HT1080 (cell line): ENCODE measurements at places on chromosomes 3 and 15. TPM values are rescaled to one million over a fixed set of nuclear protein-coding genes. Genes with fewer than 3 reads are reported as not detected.

GRCh38 chr15:52440946-52441345, 87.7 kb downstream of the MYO5A start:
- no peak for DNase-seq

- no peak for DNase-seq
Observed at GRCh38 chr3:20310629-20311028, 124.6 kb upstream of the SGO1 start.

DNA sequence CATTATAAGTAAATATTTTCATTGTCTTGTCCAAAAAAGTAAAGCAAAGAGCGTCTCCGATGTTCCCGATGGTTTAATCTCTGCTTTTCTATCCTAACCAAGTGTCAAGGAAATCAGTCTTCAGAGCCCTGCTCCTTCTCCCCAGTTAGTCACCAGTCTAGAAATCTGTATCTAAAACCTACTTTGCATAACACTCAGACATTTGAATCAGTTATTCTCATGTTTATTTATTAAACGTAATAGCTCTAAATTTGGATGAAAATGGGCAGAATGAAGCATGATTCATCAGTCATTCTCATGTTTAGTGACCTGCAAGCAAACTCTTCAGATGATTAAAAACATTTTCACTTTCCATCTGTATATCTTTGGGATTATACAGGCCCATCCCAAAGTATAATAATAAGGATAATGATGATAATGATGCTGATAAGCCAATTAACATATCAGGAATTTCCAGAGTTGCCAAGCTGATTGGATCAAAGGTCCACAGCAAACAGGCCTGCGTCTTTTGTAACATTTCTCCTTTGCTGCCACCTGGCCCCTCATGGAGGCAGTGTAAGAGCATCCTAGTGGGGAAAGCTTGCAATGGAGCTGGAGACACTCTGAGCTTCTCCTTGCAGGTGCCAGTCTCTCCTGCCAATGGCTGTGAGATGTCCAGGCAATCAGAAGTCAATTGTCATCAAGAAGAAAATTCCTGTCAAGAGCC, 273.9 kb downstream of the IGSF11 start:
- no peak for DNase-seq

DNA sequence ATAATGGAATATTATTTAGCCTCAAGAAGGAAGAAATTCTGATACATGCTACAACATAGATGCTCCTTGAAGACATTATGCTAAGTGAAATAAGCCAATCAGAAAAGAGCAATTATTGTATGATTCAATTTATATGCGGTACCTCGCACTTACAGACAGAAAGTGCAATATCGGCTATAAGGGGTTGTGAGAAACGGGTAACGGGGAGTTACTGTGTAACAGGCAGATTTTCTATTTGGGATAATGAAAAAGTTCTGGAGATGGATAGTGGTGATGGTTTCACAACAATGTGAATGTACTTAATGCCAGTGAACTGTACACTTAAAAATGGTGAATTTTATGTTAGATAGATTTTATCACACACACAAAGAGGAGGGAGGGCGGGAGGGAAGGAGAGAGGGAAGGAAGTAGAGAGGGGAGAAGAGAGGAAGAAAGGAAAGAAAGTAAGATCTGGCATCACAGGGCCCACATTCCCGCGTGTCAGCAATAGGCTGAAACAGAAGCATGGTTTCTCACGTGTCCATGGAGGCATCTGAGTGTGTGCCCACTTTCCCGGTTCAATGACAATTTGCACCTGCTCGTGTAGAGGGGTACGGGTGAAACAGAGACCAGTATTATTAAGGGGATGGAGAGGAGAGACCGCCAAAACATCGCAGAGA, 700 bp upstream of the BLM start:
- no peak for DNase-seq

GRCh38 chr3:27326629-27327545, 42.3 kb downstream of the NEK10 start:
- peak; percentile 80 for DNase-seq

DNA sequence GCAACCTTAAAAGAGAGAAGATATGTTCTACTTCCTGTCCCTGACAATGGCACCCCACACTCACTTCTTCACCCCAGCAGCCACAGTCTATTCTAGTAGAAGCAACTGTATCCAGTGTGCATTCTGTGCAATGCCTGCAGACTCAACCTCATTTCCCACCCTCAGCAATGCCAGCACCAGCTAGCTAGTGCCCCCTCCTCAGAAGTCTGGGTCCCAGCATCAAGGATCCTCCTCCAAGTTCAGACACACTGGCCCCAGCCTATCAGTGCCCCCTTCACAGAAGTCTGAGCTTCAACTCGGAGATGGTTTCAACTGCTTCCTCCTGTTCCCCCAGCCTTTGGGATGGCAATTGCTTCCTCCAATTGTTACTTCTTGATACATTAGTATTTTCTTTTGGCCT, 268.3 kb downstream of the MEX3B start:
- no peak for DNase-seq

DNA sequence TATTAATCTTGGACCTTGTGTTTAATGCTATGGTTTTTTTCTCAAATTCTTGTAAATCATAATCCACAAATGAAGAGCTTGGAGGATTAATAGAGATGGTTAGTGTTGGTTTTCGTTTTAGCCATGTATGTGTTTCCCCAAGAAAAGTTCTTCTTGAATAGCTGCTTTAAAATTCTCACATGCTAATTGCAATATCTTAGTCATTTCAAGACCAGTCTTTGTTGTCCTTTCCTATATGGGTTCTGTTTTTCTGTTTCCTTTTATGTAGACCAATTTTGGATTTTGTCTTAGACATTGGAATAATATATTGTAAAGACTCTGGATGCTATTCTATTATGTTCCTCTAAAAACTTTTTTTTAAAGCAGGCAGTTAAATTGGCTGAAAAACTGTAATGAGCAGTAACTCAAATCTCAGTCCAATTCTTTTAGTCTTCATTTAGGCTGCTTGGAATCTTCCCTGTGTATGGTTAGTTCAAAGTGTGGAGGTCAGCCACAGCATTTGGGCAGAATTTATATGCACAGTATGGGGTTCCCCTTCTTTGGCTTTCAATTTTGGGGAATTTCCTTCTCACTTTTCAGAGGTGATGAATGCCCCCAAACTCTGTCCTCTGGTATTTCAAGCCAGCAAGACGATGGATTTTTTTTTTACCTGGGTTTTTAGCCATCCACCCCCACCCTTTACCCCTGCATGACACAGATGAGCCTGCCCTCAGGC, 39.1 kb upstream of the DNAJC13 start:
- no peak for DNase-seq

DNA sequence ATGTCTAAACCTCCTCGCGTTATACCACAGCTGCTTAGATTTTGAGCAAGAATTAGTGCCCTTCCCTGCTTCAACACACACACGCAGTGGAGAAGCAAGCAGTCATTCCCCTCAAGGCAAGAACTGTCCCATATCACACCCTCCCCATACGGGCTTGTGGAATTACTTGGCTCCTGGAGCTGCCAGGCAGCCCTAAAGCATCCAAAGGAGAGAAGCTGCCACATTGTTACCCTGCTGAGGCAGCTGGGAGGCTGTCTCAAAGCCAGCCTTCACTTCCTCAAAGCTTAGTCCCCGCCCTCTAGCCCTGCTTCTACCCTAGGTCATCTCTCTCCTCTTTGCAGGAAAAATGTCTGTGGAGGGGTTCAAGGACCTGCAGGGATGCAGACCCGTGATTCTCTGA, 153.4 kb downstream of the RORA start:
- DNase-seq = no peak

DNA sequence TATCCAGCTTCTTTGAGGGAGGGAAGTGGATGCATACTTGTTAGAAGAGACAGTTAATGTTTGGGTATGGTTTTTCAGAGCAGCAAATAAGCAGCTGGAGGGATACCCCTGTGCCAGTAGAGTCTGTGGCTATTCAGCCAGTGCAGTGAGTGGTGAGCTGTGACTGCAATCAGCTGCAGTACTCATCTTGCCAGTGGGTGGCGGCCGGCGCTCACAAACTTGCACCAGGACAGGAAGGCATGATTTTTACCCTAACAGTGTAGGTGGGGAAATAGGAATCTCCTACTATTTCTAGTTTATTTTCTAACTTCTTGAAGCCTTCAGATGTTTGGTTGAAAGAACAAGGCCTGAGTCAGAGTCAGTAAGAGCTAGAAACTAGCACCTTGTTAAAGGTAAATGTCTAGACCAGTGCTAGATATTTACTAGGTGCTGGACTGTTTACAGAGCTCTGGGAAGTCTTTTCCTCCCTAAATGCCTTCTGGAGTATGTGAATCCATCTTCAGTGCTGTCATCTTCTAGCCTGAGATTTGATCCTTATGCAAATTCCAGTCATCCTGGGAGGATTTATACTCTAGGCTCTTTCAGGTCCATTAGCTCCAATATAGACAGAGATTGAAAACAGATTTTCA, 23.6 kb downstream of the TIMP4 start:
- peak; percentile 67 for DNase-seq

DNA sequence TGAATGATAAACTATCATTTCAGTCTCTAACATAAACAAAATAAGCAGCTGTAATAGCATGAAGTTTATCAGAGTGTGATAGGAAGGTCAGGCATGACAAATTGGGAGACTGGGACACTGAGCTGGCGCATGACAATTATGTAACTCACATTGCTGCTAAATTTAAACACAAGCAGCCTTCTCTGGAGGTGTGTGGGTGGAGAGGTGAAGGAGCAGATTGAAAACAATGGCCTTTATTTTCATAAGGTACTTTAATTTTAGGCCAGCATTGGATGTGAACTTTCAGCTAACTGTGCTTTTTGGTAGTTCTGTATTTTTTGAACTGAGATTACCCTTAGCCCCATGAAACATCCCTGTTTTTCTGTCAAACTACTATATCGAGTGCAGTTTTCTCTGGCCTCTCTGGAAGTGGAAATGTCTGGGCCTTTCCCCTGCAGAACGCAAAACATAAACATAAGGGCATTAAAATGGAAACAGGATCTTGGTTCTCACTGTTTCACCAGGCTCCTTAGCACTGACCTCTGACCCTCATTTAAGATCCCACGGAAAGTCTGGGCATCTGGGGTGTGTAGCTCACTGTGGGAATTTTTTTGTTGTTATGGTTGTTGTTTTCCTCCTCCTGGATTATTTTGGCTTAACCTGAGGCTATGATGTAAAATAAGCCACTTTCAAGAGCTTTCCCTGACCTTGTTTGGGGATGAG, 160.1 kb upstream of the DPH6 start:
- no peak for DNase-seq

SPTBN5 gene
- total RNA-seq = 2.3 and 3.9 TPM in 2 replicates

ERICH6 gene
- not detected in 2 replicates for total RNA-seq

DNA sequence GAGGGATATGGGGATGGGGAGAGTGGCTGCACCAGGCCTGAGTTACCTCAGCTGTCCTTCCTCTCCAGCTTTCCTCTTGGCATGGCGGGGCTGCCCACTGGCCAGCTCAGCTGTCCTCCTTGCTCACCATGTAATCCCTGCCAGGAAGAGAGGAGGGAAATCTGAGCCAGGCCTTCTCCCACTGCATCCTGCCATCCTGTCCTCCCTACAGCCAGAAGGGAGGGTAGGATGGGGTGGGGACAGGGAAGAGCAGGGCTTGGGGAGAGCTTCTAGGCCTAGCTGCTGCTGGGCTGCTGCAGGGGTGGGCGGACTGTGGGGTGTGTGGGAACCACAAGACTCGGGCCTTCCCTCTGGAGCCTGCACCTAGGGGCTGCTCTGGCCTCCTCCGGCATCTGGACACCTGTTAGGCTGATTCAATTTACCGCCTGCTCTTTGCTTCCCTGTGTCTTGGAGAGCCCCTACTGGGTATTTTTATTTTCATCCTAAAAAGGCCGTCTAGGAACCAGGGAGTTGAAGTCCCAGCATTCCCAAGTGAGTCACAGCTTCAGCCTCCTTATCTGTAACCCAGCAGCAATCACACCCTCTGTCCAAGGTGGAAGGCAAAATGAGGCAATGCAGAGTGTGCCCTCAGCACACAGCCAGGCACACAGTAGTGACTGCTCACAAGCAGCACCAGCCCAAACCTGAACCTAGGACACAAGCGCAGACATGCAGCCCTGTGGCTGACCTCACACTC, 13.1 kb upstream of the KY start:
- DNase-seq = peak; percentile 60

FAM81A gene
- 4.1 and 5.0 TPM in 2 replicates for total RNA-seq

- DNase-seq = peak; percentile 83
Observed at GRCh38 chr15:57609805-57610529, 18.3 kb downstream of the MYZAP start.

DNA sequence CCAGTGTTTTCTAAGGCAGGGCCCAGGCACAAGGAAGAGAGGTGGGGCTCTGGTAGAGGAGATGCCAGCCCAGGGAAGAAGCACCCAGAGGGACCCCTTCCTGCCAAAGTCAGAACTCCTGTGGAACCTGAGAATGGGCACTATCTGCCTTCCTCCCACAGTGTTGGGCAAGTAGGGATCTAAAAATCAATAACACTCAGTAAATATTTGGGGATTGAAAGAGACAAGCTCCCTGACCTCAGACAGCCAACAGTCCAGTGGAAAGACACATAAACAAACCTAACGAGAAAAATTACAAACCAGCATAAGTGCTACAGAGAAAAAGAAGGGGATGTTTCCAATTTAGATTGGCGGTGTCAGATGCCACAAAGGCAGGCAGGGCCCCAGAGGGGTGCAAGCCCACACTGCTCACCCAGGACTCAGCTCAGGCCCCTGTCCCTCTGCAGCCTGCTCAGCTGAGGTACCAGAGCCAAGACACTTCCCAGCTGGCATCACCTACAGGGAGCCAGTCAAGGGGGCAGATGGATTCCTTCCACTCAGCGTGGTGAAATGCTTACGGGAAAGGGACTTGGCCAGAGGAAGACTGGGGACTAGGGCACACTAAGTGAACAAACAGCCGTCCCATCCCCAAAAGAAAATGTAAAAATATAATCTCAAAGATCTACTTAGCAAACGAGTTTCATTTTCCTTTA, 15.9 kb downstream of the ADCY5 start:
- no peak for DNase-seq

DNA sequence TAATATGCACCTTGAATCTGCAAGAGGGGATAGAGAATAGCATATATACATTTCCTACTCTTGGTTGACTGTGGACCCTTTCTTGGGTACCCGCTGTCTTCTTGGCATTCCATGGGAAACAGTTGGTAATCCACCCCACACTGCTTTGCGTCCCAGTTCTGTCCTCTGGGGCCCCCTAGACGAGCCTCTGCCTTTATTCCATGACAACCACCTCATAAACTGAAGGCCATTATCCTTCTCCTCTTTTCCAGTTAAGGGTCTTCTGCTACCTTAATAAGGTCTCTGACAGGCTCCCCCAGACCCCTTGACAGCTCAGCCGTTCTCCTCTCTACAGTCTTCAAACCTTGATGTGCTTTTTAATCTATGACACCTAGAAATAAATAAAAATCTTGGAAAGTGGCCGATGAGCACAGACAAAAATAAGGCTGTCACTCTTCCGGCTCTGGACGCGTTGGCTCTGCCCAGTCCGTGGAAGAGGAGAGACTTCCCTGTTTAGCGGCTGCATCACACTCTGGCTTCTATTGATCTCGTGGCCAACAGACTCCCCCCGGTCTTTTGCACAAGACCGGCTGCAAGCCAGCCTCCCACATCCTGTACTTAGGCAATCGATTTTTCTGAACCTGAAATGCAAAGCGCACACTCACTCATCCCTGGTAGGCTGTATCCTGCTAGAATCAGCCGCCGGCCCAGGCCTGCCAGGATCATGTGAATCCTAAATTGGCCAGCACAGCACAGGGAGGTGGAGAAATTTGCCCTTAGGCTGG, 251.0 kb upstream of the TLE3 start:
- DNase-seq = no peak
